K562 (cell line): ENCODE measurements at places on chromosomes 2 and 18.

- H3K36me3 ChIP-seq, result no peaks in the 10 kb centered on the region
- H3K27me3 ChIP-seq, result no peaks in the 10 kb centered on the region
- no peaks in the 10 kb centered on the region for H3K4me1 ChIP-seq
- H3K27ac ChIP-seq, result no peak overlapping the region
- H3K4me3 ChIP-seq, result no peak overlapping the region
These were observed 3.6 kb downstream of the GALNT3 start for GRCh38 chr2:165790466-165790865.

DNA sequence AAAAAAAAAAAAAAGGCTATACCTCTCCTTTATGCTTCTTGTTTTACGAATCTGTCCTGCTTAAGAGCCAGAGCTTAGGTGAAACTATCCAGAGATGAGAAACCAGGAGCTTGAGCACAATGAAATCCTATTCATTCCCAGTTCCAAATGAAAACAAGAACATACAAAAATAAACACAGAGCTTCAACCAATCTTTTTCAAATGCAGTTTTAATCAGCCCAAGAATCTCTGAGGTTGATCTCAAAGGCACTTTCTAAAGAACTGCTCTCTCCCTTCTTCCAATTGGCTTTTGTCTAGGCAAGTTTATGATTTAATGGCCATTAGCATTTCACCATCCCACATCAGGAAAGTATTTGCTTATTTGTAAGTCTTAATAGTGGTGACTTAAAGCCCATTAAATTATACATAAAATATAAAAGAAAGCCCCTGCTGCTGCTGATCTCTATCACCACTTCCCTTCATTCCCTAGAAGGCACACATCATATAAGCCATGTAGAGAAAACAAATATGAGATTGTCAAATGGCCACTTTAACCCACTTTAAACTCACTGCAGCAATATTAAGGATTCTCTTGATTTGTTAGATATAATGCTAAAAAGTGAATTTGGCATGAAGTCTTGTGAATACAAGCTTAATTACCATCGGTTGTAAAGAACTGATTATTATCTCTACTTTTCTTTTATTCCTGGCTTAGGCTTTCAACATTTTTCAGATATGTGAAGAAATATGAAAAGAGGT lies 29.3 kb upstream of the SCN9A start:
- no peaks in the 10 kb centered on the region for H3K27me3 ChIP-seq
- no peaks in the 10 kb centered on the region for H3K4me1 ChIP-seq

- H3K4me3 ChIP-seq, result no peak overlapping the region
- H3K4me1 ChIP-seq, result peaks cover 3% of the 10 kb centered on the region; the same call in 1 of the 2 replicates
- DNase-seq, result no peak
- H3K36me3 ChIP-seq, result no peaks in the 10 kb centered on the region
These were observed 30.1 kb upstream of the LIPG start for GRCh38 chr18:49531678-49532153.

- no peaks in the 10 kb centered on the region for H3K4me1 ChIP-seq
- DNase-seq, result no peak
- no peaks in the 10 kb centered on the region for H3K36me3 ChIP-seq
- no peak within 1 kb of the TSS for H3K27ac ChIP-seq
- H3K27me3 ChIP-seq, result no peaks in the 10 kb centered on the region
These were observed at the start of gene GRB14 for GRCh38 chr2:164620873-164621763. Gene GRB14, minus strand, starts transcription at chr2:164621482. Its CDS starts 173 bp downstream, at chr2:164621309.

DNA sequence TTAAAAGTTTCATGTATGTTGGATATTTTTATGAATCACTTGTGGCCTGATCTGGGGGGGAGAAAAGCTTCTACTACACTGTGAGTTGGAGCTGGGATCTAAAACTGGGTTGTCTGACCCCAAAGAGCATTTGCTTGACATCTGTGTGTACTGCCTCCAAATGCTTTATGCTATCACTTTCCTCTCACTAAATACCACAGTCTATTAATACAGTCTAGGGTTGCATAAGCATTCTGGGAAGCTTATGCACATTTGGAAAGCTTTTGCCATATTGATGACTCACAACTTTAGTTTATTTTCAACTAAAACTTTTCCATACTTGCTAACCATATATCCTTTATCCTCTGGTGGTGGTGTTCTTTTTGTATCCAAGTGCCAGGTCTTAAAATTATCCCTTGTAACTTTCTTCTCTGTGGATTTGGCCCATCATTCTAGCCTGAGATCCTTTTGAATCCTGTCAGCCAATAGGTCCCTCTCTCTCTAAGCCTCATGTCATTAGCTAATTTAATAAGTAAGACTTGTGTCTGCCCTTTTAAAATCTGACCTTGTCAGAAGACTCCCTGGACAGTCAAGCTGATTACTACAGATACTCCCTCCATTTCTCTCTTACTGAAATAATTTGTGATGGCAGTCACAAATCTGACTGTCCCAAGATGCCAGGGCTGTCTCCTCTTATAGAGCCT lies 72.7 kb downstream of the NXPH2 start:
- no peak overlapping the region for H3K4me3 ChIP-seq
- H3K27ac ChIP-seq, result no peak overlapping the region

- no peak overlapping the region for H3K4me3 ChIP-seq
- H3K27ac ChIP-seq, result no peak overlapping the region
- no peak for DNase-seq
- peaks cover 3% of the 10 kb centered on the region; the same call in 1 of the 2 replicates for H3K4me1 ChIP-seq
These were observed 63.5 kb downstream of the TGIF1 start for GRCh38 chr18:3513481-3513880.
